GM13976 (cell line): ENCODE measurements at places on chromosomes 16 and 17.

GRCh38 chr17:74049167-74049966 is 154.1 kb upstream of the RPL38 start:
- DNase-seq, result no peak

DNA sequence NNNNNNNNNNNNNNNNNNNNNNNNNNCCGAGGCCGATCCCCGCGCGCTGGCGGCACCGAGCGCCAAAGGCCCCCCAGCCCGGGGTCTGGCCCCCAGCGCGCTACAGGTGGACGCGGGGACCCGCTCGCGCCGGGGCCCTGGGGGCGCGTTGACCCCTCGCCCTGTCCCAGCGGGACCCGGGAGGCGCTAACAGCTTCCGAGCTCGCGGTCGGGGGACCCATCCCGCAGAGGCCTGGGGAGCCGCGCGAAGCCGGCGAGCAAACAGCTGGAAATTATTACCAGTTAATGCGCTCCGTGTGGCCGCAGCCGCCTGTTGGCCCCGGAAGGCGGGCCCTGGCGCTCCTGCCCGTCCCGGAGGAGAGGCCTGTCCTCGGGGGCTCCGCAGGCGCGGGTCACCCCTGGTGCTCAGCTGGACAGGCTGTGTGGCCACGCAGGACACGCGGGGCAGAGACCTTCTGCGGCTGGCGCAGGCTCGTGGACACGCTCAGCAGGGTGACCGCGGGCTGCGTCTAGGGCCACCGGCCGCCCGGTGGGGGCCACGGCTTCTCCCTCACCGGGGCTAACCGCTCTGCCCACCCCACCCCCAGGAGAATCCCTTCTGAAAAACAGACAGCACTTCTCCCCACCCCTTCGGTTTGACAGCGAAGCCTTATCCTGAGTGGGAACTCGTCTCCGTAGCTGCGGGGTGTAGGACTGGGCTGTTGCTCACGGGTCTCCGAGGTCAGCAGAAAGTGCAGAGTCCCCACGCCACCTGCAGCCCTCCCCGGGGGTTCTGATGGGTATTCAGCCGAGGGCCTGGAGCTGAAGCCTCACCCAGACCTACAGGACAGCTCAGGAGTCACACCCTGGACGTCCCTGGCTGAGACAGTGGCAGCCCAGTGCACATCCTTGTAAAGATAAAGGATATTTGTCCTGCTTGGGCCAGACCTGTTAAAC is 138.7 kb upstream of the RPH3AL start:
- peak; percentile 50 for DNase-seq

DNA sequence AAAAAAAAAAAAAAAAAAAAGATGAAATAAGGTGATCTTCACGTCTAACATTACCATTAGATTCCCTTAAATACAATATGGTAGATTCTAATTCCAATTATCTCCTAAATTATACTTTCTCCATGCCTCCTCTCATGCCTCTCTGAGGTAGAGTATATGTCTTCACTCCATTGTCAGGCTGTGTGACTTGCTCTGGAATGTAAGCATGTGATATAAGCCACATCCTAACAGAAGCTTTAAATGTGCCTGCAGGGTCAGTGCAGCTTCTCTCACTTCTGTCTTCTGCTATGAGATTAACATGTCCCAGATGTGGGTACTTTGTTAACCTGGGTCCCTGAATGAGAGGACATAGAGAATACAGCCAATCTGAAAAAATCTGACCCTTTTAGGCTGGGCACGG is 32.6 kb downstream of the MED13 start:
- no peak for DNase-seq

GRCh38 chr16:56830669-56831068 is 34.3 kb upstream of the SLC12A3 start:
- DNase-seq, result no peak

DNA sequence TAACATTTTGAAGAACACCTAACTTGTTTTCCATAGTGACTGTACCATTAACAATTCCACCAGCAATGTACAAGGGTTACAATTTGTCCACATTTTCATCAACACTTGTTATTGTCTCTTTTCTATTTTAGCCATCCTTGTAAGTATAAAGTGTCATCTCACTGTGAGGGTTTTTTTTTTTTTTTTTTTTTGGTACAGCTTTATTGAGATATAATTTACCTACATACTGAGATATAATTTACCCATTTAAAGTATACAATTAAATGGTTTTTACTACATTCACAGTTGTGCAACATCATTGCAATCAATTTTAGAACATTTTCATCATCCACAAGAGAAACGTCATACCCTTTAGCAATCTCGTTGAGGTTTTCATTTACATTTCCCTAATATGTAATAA is 17.9 kb upstream of the TMIGD1 start:
- DNase-seq, result no peak
